Muscle of leg (tissue), 16 donors: ENCODE measurements at places on chromosomes 6 and 20.

GRCh38 chr6:125193208-125193607 is 39.6 kb downstream of the TPD52L1 start:
- DNase-seq = no peak

DNA sequence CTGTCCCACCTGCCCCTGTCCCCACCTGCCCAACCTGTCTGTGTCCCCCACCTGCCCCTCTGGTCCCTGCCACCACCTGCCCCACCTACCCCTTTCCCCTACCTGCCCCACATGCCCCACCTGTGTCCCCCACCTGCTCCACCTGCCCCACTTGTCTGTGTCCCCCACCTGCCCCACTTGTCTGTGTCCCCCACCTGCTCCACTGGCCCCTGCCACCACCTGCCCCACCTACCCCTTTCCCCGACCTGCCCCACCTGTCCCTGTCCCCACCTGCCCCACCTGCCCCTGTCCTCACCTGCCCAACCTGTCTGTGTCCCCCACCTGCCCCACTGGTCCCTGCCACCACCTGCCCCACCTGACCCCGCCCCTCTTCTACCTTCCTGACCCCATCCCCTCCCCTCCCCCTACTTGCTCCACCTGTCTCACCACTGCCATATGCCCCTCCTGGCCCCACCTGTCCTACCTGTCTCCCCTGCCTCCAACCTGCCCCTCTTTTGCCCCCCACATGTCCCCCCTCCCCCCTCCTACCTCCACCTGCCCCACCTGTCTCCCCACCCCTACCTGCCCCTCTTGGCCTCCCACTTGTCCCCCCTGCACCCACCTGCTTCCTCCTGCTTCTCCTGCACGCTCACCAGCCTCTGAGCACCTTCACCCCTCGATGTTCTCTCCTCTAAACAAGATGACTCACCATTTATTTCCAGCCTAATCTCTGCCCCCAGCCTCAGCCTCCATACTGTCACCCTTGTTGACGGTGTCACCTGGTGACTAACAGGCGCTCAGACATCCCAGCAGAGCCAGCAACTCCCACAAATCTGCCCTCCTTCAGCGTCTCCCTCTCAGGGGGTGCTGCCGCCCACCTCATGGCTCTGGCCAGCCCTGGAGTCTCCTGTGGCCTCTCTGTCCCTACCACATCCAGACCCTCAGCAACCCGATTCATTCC is 5.6 kb upstream of the MYT1 start:
- DNase-seq = no peak

GRCh38 chr6:38773338-38773737 is 58.2 kb downstream of the DNAH8 start:
- DNase-seq = no peak

DNA sequence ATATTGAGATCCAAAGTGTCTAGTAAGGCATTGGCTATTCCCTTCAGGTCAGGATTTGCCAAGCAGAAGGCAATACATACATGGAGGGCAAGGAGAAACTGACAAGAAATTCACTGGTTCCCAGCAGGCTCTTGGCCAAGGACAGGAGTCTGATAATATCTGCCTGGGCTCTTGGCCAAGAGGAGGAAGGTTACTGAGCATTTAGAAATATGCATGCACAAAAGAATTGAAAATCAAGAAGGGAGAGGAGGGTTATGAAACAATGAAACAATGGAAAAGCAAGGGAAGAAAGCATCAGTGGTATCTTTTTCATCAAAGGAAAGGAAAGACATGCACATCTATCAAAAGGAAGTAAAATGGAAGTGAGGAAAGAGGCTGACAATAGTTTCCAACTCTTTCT is 42.4 kb downstream of the ARHGAP18 start:
- DNase-seq = peak; percentile 69

DNA sequence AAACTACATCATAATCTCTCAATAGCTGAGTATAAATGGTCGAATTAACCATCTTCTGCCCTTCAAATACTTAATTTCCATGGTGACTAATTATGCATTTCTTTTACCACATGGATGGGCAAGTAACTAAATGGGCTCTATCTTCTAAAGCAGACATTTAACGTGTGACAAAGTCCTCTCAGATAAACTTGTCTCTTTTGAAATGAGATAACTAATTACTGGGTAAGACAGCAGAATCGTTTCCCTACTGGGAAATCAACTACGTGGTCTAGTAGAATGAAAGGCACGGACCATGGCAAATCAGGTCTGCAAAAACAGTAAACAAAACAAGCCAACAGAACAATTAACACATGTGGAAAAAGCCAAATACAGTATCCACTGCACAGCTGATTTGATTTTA is 137.7 kb downstream of the BACH2 start:
- no peak for DNase-seq

- peak; percentile 70 for DNase-seq
Observed at GRCh38 chr20:62808211-62808865, 3.7 kb downstream of the OGFR start.

DNA sequence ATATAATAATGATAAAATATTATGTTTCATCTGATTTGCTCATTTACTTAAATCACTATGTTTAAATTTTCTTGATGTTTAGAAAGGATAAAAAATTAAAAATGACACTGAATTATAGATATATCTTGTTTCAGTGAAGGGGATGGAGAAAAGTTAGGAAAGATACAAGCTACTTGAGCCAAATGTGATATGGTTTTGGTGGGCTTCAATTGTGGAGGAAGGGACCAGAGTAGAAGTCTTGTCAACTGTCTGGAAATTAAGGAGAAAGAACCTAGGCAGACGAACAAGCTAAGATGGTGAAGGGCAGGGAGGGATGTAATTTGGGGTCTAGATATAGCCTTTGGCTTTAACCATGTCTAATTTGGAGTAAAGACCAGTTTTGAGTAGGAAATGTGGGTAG is 186.4 kb upstream of the MMS22L start:
- no peak for DNase-seq

DNA sequence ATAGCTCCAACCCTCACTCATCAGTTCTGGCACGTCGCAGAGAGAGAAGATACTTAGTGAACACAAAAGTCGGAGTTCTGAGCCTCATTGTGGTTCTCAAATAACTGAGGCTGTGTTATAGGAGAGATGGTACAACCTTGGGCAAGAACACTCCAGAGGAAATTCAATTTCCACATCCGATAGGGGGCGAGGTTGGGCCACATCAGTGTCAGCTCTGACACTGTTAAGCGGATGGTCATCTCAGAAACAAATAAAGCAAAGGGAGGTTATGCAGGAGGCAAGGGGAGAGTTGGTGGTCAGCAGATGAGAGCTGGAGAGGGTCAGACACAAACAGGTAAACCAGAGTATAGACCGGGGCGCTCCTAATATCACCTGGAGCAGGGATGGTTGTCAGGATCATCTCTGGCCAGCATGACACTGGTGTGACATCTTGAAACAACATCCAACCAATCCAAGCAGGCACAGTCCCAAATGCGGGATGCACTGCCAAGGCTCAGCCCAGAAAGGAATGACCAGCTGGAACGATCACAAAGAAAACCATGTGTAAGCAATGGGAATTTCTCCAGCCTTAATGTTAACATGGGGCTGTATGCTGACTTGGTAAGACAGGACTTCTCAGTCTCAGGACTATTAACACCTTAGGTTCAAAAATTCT is 331.8 kb downstream of the HACE1 start:
- peak; percentile 35 for DNase-seq

- peak; percentile 41 for DNase-seq
Observed at GRCh38 chr6:127520066-127520465, 931 bp upstream of the MTCL3 start.

GRCh38 chr6:16533721-16534136 is 227.5 kb downstream of the ATXN1 start:
- no peak for DNase-seq

DNA sequence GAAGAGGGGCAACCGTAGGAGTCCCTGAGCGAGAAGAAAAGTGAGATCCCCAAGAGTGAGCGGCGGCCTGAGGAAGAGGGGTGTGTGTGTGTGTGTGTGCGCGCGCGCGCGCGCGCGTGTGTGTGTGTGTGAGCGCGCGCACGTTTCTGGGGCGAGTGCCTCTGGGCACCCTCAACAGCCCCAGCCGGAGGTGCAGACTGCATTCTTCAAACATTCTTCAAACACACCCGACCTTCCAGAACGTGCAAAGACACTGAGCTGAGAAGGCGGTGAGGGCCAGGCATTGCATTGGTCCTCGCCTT is 76.2 kb upstream of the FOXP4 start:
- no peak for DNase-seq
